ENCODE measurements at places on chromosomes 2 and 18.

DNA sequence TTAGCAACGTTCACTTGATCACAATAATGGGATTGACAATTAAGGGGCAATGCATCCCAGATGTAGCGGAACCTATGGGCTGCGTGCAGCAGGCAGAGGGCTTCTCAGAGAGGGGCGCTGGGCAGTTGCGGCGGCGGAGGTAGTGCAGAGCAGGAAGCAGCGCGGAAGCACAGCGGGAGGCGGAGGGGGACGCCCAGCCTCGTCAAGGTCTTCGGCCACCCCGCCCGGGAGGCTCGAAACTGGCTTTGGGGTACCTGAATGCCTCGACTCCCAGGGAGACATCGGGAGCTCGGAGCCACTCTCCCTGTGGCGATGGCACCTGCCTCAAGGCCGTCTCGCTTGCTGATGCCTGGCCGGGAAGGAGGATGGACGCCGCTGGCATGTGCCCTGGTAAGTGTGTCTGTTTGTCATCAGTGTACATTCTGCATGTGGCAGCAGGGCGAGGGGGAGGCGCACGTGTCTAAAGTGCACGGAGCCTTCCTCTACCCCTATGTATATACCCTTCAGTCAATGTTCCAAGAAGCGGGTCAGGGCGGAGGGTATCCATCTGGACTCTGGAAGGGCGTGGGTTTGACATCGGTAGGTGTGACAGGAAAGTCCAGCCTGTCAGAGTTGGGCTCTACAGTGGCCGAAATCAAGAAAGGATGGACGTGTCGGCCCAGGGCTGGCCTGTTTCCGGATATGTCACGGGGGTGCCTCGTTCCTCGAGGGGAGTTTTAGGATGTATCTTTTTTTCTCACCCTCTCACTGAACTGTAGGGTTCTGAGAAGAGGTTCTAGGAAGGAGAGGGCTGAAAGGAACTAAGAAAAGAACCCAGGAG is 7.5 kb upstream of the SP9 start:
- DNase-seq = no peak

DNA sequence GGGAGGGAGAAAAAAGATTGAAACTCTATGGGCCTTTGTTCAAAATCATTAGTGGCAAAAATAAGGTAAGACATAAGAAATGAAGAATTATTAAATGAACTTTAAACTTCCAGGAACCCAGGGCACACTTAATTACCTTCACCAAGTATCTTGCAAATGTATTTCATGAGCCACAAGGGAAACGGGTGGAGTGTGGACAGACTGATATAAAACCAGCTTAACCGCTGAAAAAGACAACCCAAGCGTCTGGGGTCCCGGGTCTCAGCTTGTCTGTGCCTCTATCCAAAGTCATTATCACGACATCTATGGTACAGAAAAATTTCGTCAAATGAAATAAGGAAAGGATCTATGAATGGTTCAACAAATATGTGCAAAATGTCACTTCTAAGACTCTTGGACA is 13.9 kb upstream of the MBOAT2 start:
- no peak for DNase-seq

DNA sequence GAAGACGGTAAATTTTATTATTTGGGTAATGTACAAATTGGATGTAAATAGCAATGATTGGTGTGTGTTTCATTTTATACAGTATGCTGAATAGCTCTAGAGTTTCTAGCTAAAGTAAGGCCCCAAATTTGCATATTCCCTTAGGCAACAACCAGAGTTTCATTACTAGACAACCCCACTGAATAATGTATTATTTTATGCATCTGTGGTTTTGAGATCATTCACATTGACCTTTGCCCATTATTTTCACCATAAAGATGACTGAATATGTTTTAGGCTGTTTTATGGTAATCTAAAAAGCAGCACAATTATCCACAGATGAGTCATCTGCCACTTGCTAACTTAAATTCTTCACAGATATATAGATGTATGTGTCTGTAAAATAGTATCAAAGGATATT is 44.5 kb upstream of the C2orf74 start:
- DNase-seq = no peak

- DNase-seq = no peak
Measured at GRCh38 chr2:224671731-224672130, 44.4 kb downstream of the CCDC195 start.

- DNase-seq = peak; percentile 70
Measured at GRCh38 chr18:12236934-12237832, 17.0 kb upstream of the CIDEA start.

GRCh38 chr2:208793434-208793833 is 386.8 kb downstream of the PTH2R start:
- no peak for DNase-seq

DNA sequence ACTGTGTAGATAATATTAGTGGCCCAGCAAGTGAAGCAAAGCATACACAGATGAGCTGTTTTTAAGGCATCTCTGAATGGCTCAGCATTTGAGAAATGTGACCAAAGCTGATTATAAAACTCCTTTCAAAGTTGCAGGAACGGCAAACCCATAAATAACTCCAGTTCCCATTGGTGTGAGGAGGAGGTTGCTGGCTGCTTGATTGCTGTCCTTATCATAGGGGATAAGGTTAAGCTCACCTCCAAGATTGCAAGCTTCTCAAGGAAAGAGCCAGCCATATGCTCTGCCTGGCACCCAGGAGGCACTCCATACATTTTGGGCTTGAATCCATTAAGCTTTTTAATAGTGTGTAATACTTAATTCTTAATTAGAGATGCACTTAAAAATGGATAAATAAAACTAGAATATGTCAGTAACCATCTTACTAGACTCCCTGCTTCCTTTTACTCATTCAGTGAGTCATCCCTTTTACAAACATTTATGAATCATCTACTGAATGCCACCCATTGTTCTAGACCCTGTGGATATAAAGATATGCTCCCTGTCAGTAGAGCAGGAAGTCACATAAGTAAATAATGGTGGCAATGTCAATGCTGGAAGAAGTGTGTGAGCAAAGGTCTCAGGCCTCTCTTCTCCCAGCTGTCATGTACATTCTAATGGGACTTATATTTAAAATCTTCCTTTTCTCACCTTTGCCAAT is 99.3 kb downstream of the SPATS2L start:
- DNase-seq = no peak

DNA sequence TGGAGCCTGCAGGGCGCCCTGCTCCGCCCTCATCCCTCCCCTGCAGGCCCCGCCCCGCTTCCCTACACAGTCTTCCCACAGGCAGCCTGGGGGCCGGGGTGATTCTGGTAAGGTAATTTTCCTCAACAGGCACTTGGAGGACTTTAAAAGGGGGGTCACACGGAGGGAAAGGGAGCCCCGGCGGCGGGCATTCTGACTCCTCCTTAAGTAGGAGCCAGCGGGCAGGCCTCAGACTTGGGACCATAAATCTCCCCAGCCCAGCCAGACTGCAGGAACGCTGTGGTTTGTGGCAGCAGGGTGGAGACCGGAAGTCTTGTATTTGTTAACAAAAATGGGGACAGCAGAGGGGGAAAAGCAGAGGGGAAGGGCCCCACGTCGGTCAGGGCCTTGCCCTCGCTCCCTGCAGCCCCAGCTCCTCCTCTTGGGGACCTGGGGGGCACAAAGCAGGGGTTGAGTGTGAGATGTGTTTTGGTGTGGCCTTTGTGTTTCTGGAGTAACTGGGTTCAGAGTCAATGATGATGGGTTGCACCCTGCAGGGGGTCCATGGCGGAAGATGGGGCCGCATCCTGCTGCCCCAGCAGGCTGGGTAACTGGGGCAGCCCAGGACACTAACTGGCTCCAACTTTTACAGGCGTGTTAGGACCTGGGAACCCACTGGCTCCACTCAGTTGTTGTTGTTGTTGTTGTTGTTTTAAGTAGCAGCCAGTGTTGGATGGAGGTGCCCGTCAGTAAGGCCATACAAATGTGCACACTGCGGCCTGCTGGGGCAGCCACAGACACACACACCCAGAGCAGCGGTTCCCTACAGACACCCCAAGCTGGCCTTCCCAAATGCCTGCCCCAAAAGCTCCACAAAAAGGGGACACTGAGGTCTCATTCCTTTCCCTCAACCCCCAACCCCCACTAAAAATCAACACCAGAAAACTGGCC is 27.7 kb downstream of the SMAD7 start:
- DNase-seq = no peak

GRCh38 chr18:58272779-58273435 is 228.9 kb downstream of the NEDD4L start:
- no peak for DNase-seq

- DNase-seq = no peak
Measured at GRCh38 chr2:126413079-126413478, 242.9 kb upstream of the GYPC start.

- DNase-seq = no peak
Measured at GRCh38 chr2:81648370-81648769, 1343.8 kb upstream of the LRRTM1 start.

DNA sequence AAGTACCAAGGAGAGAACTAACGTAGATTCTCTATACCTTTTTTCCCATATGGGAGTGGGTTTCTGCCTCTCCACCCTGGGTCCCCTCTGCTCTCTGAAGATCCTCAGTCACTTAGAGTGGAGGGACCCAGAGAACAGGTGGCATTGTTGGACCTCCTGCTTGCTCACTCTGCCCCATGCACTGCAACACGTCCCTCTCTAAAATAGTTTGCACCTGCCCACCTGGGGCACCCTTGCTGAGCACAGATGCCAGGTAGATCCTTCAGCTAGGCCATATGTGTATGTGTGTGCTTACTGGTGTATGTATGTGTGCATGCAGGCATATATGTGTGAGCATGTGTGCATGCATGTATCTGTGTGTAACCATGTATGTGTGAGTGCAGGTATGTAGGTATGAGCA is 2.2 kb downstream of the IL36RN start:
- DNase-seq = no peak

GRCh38 chr2:219082332-219082958 is 21.7 kb upstream of the IHH start:
- no peak for DNase-seq

DNA sequence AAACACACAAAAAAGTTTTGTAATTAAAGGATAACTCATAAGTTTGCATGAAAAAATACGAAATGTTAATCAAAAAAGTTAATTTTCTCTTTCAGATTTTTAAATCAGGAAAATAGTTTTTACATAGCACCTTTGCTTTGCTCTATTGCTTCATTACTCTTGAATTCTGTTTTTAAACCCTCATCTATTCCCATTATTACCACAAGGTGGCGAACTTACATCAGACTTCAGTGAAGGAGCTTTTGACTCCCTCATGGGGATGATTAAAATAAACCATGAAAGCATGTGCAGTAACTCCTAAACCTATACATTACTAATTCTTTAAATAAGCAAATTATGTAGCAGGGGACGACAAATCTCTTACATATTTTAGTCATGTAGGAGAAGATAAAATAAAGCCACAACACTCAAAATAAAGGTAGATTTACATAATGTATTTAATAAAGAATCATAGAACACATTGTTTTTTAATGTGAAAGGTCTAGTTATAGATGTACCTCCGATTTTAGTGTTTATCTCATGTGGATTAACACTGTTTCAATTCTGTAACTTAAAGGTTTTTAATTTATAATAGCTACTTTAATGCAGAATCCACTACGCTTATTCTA is 105.2 kb downstream of the NETO1 start:
- no peak for DNase-seq

GRCh38 chr2:2191110-2191707 is 139.9 kb downstream of the MYT1L start:
- DNase-seq = no peak

GRCh38 chr18:40531051-40531450 is 1424.0 kb upstream of the PIK3C3 start:
- DNase-seq = no peak

GRCh38 chr18:67001052-67001451 is 397.2 kb upstream of the CDH19 start:
- no peak for DNase-seq

Data from stimulated activated CD4-positive, alpha-beta T cell treated with anti-CD3 and anti-CD28 coated beads, Interleukin-1b, Interleukin-23, amount 100 ng/mL, for 4 hours (primary cell).